ENCODE measurements at places on chromosomes 3 and 15.

- DNase-seq, result no peak
Measured at GRCh38 chr3:142436951-142437585, 10.8 kb downstream of the XRN1 start.

DNA sequence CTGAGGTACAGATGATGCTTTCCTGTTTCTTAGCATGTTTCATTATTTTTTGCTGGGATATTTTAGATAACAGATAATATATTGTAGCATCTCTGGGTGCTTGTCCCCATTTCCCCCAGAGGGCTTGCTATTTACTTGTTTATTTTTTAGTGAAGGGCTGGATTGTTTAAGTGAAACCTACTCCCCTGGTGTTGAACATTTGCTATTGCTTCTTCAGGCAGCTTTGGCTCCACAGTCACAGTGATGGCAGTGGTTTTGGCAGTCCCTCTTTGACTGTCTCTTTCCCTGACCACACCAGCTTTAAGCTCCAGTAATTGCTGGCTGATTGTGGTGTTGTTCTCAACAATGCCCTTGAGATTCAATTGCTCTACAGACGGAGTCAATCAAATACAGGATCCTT lies 128.9 kb downstream of the KLF13 start:
- no peak for DNase-seq

GRCh38 chr3:45084820-45085816 lies 59.0 kb downstream of the CLEC3B start:
- no peak for DNase-seq

DNA sequence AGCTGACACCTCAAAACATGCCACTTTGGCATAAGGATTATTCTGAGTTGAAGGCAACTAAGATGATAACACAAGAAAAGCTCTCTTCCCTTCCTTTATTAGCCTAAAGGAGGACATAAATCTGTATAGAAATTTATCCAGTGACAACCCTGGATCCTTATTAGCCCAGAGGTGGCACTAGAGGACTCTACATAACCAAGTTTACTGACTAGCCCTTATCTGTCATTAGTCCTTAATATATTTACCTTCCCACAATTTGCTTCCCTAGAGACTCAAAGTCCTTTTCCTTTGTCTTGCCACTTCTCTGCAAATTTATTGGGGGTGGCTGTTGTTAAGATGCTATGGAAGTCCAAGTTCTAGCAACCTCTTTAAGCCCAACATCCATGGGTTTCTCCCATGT lies 26.7 kb downstream of the CEP70 start:
- no peak for DNase-seq

- DNase-seq, result peak; percentile 12
Measured at GRCh38 chr3:128133273-128133883, 9.8 kb upstream of the RUVBL1 start.

GRCh38 chr15:41291065-41291631 lies 41.2 kb downstream of the OIP5 start:
- DNase-seq, result no peak

DNA sequence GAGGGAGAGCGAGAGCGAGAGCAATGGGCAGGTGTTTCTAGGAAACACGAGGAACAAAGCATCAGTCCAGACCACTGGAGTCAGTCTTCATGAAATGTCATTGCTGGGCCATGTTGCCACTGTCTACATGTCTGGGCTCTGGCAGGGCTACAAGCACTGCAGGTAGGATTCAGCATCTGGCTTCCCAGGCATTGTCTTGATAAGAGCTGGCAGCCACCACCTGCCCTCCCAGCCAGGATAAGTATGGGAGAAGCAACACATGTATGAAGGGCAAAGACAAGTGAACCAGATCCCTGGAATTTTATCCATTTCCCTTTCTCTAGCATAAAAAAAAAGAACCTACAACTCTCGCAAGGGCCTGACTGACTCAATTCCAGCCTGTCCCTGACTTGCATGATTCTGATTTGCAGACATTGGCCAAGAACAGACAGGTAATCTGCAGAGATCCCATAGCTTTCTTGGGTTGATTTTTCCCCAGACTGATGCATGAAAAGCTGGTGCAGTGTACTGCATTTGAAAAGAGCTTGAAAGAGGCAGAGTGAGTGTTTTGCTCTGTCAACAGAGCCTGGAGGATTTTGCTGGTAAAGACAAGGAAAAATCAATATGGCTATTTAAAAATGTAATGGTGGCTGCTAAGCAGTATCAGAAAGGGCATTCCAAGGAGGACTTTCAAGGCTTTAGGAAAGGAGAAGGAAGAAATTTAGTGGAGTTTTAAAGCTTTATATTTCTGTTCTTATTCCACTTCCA lies 157.2 kb upstream of the MYRIP start:
- DNase-seq, result no peak

- DNase-seq, result peak; percentile 36
Measured at GRCh38 chr15:88621789-88622604, 857 bp downstream of the AEN start.

DNA sequence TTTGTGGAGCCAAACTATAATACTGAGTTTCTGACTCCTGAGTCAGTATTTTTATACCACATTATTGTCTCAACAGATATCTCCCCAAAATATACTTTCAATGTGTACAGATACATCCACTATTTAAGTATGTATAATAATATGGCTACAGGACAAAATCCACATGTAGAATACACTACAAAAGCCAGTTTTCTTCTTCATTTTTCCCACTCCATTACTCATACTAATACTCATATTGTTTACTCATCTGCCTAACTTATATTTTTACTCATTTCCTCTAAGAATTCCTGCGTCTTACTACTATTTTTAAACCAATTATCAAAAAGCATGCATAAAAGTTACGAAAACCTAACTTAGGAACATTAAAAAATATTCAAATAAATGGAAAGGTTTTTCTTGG lies 440.8 kb downstream of the ZNF385D start:
- DNase-seq, result no peak

DNA sequence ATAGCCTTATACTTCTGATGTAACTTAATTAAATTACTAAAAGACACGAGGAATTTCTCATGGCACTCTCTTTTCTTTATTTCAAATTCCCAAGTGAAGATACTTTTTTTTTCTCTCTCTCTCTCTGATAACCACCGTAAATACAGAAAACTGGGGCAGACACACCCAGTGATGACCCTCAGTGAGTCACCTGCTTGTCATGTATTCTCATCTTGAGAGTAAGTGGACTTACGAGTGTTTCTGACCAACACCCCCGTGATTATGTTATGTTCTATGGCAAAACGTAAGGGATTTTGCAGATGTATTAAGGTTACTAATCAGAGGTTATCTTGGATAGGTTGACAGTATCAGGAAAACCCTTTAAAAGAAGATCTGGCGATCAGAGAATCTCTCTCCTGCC lies 348.8 kb upstream of the ZNF717 start:
- DNase-seq, result no peak

DNA sequence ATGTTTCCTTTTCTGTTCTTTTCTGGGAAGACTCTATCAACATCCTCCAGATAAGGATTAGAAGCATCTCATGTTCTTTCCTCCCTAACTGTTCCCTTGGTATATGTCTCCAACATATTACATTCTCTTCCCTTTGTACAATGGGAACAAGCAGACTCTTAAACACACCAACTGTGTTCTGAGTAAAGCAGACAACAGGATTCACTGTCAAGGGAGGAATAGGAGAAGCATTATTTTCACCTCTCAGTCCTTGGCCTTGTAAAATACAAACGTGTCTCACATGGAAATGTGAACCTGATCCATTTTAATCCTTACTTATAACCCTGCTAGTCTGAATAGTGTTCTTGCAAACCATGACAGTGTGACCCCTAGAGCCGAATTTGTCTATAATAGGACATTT lies 19.6 kb downstream of the GYG1 start:
- no peak for DNase-seq

DNA sequence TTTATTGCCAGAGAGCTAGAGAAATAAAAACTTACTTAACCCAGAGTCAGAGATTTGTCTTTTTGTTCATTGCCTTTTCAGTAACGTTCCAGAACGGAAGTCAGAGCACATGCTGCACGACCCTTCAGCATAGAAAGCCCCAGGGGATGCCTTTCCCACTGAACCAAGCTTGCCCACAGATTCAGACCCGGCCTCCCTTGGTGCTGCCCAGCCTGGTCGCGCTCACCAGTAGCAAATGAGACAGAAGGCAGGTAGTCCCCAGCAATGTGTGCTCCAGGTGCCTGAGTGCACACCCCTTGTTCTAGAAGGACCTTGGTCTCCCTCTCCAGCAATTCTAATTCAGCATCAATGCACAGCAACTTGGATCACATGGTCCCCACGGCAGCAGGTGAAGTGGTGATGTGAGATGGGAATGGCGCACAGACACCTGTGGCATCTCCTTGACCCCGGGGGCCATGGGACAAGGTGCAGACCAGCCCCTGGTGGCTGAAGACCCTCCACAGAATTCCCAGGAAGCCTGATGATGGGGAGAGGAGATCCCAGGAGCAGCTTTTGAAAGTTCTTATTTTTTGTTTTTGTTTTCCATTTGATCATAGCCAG lies 91.8 kb upstream of the IQSEC1 start:
- DNase-seq, result no peak

GRCh38 chr3:147371771-147372340 lies 34.5 kb downstream of the ZIC4 start:
- no peak for DNase-seq

DNA sequence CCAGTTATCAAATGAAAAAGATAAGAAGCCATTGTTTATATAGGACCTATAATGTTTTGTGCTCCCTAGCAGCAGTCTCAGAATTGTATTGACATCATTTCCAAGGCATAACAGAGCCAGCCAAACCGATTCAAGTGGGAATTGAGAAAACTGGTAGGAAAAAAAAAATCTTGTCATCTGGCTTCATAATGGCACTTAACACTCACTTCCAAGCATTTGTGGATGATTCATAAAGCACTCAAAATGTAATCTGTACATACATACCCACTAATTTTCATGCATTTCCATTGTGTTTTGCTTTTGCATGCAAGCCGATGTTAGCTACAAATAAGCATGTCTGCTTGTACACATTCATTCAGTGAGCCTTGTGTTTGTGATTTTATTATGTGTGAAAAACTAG lies 18.6 kb upstream of the TRPC1 start:
- DNase-seq, result no peak

- DNase-seq, result no peak
Measured at GRCh38 chr3:42711491-42712343, 9.1 kb upstream of the HHATL start.

- no peak for DNase-seq
Measured at GRCh38 chr3:122992676-122993075, 34.9 kb downstream of the SEMA5B start.

GRCh38 chr3:11508346-11509172 lies 135.2 kb downstream of the VGLL4 start:
- no peak for DNase-seq

DNA sequence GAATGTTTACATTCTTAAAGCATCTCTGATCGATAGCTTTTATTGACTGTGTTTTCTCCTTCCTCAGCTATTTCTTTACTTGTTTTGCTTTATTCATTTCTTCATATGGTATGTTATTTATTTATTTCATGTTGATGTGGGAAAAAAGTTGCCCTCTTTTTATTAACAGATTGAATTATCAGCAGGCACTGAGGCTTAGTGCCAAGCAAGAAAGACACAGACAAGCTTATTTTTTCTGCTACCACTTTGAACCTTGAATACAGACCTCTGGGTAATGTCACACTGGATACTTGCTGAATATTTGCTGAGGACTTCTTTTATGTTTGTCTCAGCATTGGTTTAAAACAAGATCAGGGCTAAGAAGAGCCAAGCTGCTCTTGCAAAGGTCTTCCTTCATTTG lies 162.0 kb upstream of the CNTN6 start:
- DNase-seq, result no peak

DNA sequence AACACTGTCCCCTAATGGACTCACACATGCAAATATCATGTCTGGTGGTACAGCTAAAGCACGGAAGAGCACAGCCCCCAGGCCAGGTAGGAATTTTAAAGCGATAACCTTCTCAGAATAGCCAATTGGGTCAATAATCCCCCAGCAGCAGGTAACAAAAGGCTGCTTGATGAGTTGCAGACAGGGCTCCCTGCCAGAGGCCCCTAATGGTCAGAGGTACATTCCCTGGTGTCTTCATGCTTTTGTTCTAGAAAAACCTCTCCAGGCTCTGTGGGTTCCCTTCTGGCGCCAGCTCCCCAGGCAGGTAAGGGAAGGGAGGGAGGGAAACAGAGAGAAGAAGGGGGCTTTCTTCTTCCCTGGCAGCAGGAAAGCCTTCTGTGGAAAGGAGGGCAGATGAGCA lies 43.4 kb upstream of the PRTG start:
- no peak for DNase-seq

DNA sequence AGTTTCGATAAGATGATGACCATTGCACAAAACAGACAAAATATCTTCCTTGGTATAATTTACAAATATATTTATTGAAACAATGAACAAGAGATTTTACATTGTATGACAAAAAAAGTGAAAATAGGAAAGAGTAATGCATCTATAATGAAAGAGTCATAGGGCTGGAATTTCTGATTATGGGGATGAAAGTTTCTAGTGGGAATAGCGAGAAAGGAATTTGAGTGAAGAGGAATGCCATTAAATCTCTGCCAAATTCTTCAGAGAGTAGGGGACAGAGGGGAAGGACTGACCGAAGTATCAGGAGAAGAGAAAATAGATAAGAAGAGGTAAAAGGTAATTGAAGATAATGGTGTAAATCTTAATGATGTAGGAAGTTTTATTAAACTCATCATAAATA lies 125.4 kb downstream of the VGLL3 start:
- DNase-seq, result no peak

DNA sequence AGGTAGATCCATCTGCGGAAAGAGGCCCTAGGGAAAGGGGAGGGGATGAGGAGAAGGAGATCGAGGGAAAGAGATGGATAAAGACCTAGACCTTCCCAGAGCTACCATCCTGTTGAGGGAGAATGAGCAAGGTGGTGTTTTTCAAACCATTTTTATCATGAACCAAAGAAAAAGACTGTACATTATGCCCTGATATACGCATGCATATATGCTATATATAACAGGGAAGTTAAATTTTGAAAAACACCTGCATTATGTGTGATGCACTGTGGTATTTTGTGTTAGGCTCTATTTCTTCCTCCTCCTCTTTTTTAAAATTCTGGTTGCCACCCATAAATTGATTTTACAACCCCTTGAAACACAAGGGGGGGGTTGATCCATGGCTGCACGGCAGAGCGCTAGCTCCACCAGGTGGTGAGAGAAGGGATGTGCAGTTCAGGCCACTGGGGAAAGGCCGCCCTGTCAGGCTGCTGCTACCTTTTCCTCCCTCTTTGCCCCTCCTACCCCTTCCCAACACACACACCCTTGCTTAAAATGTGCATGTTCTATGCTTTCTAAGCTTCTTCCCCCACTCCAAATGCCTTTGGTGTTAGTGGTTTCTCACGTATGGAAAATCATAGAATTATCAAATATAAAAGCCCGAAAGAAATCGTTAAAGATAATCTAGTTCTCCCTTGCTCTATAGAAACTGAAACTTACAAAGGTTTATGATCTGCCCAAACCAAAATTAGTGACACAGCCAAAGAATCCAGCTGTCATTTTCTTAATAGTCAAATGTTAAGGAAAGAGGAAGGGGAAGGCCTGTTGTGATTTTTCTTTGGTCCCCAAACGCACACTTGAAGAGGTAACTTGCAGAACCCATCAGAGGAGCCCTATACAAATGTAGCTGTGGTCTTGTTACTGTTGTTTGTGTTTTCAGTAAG lies 262.0 kb upstream of the UMPS start:
- no peak for DNase-seq

GRCh38 chr3:197700095-197700494 lies 36.6 kb downstream of the RUBCN start:
- no peak for DNase-seq

- no peak for DNase-seq
Measured at GRCh38 chr15:27499191-27499590, 528.2 kb downstream of the GABRG3 start.

- no peak for DNase-seq
Measured at GRCh38 chr15:61534986-61535385, 305.9 kb upstream of the RORA start.

GRCh38 chr15:90413411-90414379 lies 25.7 kb downstream of the IQGAP1 start:
- DNase-seq, result no peak

Data from stimulated activated naive CD4-positive, alpha-beta T cell treated with Interleukin-2 at 50 U/mL for 16 hours (primary cell).